ENCODE measurements at places on chromosomes 4 and X.

DNA sequence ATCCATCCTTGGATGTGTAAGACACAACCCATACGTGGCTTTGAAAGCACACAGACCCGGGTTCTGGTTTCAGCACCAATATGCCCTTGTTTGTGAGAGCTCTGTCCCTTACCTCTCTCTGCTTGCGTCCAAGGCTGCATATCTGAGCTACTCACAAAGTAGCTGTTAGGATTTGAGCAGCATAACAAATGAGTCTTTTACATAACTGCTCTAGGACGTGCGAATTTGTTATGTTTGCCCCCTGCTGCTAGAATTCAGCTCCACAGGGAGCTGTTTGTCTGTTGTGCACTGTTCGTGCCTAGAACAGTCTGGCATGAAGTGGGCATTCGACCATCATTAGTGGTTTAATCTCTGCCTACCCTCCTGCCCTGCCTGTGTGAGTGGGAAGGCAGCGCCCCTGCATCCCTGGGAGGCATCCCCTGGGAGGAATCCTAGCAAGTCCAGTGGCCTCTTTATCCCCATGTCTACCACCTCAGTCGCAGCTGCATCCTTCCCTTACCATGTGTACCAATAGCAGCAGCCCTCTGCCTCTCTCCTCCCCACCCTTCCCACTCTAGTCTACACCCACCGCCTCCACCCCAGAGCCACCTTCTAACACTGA lies 42.1 kb downstream of the SLC2A9 start:
- no peak for DNase-seq

GRCh38 chr4:150411520-150411919 lies 170.4 kb upstream of the MAB21L2 start:
- DNase-seq, result no peak

- DNase-seq, result no peak
These were observed 634 bp downstream of the CWH43 start for GRCh38 chr4:48986654-48987164.

DNA sequence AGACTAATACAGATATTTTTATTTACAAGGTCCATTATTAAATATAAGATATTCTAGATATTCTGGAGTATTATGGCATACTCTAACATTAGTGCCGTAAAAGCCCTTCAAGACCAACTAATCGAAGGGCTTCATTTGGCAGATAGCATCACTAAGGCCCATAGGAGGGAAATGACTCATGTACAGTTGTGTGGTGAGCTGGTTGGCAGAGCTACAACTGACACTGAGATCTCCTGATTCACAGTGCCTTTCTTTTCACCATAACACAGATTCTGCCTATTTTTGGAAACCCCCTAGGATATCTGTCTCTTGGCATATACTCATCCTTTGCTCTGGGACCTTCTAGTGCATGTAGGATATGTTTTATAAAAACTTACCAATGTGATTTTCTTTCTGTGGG lies 201.7 kb upstream of the AFF2 start:
- no peak for DNase-seq

DNA sequence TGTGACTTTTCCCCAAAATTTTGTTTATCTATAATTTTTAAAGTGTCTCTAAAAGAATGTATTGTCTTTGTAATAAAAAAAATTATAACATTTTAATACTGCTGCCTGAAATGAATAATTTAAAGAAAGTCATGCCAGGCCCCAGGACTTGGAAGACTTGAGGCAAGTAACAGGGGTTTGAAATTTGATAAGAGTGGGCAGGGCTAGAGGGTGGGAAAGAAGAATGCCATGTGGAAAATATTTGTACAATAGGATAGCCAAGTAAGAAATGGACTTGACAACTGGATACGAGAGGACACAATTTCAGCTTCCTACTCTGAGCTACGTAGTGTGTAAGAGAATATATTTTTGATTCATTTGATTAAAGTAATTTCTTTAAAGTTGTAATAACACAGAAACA lies 36.9 kb upstream of the ANKRD50 start:
- no peak for DNase-seq

DNA sequence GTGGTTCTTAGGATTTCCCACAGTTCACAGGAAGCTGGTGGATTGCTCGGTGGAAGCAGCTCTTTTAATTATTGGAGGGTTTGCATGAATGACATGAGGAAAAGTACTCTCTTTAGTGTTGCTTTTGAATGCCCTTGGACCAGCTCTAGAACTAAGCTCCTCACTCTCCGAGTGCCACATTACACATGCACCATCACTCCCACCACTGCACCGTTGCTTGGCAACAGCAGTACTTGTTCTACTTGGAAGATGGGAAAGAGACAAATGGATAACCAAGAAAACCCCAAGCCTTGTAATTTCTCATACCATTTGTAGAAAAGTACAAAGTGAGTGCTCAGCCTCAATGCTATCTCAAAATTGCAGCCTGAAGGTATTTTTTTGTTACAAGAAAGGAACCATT lies 620.2 kb upstream of the BOD1L1 start:
- DNase-seq, result no peak

GRCh38 chr4:80576796-80577195 lies 241.3 kb downstream of the CFAP299 start:
- no peak for DNase-seq

- DNase-seq, result peak; percentile 50
These were observed 35.3 kb downstream of the PNPLA4 start for GRCh38 chrX:7891928-7892327.

GRCh38 chrX:120485315-120485637 lies 16.2 kb upstream of the LAMP2 start:
- no peak for DNase-seq

DNA sequence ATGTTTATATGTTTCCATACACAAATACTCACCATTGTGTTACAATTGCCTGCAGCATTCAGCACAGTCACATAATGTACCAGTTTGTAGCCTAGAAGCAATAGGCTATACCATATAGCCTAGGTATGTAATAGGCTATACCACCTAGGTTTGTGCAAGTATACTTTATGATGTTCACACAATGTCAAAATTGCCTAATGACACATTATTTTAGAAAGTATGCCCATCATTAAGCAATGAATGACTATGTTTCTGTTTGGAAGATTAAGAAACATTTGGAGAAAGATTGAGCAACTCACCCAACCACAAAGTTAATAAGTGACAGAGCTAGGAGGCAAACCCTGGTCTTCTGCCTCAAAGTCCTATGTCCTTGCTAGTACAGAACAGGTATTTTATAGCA lies 96.8 kb upstream of the GRIA3 start:
- no peak for DNase-seq

GRCh38 chr4:61866378-61867030 lies 666.4 kb downstream of the ADGRL3 start:
- no peak for DNase-seq

GRCh38 chr4:602559-602942 lies 22.8 kb upstream of the PDE6B start:
- DNase-seq, result peak; percentile 45

Measured in erythroblast (primary cell).